ENCODE measurements at places on chromosomes 5 and 9. TPM values are rescaled to one million over a fixed set of nuclear protein-coding genes. Genes with fewer than 3 reads are reported as not detected.

The DND1 gene
- 0.73 TPM for total RNA-seq

The ARPC5L gene
- total RNA-seq: 76.0 TPM

The DDX4 gene
- total RNA-seq: not detected

The SLC6A19 gene
- total RNA-seq: not detected

The FABP6 gene
- 0.87 TPM for total RNA-seq

The WDR38 gene
- total RNA-seq: not detected
